ENCODE measurements at places on chromosomes 5 and 9.

DNA sequence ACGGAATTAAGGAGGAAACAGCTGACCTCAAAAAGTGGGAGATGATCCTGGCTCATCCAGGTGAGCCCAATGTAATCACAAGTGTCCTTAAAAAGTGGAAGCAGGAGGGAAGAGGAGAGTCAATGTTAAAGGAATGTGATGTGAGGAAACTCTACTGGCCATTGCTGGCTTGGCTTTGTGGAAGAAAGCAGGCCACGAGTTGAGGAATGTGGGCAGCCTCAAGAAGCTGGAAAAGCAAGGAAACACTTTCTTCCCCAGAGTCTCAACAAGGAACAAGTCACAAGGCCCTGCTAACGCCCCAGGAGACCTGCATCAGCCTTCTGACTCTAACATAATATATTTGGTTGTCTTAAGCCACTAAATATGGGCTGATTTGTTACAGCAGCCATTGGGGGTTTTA lies 252.8 kb downstream of the PSAT1 start:
- no peak overlapping the region for H3K27ac ChIP-seq
- no peak overlapping the region for H3K4me3 ChIP-seq
- DNase-seq: no peak
- no peaks in the 10 kb centered on the region for H3K36me3 ChIP-seq
- H3K27me3 ChIP-seq: no peaks in the 10 kb centered on the region
- no peaks in the 10 kb centered on the region for H3K4me1 ChIP-seq

DNA sequence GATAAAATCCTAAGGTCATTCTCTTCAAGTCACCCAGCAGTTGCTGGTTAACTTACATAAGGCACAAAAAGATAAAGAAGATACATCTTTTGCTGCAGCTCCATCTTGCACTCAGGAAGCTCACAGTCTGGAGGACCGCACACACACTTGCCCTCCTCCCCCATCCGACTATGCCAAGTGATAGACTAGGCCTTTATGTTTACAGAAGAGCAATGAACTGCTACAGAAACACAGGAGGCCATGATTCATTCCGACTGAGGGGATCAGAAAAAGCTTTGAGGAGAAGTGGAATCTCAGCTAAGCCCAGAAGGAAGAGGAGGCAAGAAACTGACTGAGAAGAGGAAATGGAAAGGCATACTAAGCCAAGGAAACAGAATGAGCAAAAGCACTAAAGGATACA lies 17.4 kb downstream of the NRG2 start:
- no peak for DNase-seq
- no peaks in the 10 kb centered on the region for H3K4me1 ChIP-seq
- H3K36me3 ChIP-seq: no peaks in the 10 kb centered on the region
- no peak overlapping the region for H3K27ac ChIP-seq

DNA sequence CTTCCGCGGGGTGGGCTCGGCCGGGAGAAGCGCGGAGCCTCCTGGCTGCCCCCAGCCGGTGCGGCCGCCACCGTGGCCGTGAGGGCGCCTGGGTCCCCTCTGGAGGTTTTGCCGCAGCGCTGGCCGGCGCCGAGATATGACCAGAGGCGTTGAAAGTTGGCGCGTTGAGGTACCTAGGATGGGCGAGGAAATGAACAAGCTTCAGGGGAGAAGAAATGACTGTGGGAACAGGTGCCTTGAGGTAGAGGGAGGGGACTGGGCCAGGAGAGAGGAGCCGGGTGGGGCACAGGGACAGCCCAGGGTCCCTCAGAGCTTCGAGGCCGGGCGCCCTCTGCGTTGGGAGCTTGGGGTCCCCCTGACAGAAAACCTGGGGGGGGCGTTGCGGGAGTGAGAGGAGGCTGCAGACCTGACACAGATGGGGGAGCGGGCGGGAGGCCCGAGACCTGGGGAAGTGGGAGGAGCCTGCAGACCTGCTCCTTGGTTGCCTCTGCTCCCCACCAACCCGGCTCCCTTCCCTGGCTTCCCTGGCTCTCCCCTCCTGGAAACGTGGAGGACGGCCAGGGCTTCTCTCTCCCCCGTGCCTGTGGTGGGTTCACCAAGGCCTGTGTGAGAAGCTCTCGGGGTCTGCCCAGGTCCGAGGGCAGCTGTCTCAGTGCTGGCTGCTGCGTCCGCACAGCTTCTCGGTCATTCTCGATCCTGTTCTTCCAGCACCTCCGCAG lies 14.2 kb downstream of the RABL6 start:
- no peak for DNase-seq
- H3K36me3 ChIP-seq: peaks cover 6% of the 10 kb centered on the region
- peak overlapping the region; percentile 36 for H3K4me3 ChIP-seq
- H3K27me3 ChIP-seq: no peaks in the 10 kb centered on the region
- H3K4me1 ChIP-seq: no peaks in the 10 kb centered on the region
- H3K27ac ChIP-seq: no peak overlapping the region

DNA sequence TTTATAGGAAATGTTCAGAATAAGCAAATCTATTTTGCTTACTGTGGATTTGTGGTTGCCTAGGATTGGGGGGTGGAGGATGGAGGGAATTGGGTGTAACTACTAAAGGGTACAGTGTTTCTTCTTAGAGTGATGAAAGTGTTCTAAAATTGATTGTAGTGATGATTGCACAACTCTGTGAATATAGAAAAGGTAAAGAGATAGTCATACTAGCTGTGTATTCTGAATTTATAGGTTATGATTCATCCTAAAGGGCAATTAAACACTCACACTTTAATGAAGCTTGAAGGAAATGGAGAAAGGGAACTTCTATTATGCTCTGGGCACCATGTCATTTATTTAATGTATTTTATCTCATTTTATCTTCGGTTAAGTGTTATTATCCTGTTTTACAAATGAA lies 9.9 kb downstream of the TXNDC8 start:
- H3K4me3 ChIP-seq: no peak overlapping the region
- H3K27me3 ChIP-seq: no peaks in the 10 kb centered on the region
- H3K4me1 ChIP-seq: no peaks in the 10 kb centered on the region
- H3K27ac ChIP-seq: no peak overlapping the region

GRCh38 chr5:125654392-125654791 lies 768.8 kb upstream of the GRAMD2B start:
- no peaks in the 10 kb centered on the region for H3K36me3 ChIP-seq
- no peak for DNase-seq
- no peak overlapping the region for H3K27ac ChIP-seq
- no peaks in the 10 kb centered on the region for H3K27me3 ChIP-seq
- H3K4me1 ChIP-seq: no peaks in the 10 kb centered on the region

DNA sequence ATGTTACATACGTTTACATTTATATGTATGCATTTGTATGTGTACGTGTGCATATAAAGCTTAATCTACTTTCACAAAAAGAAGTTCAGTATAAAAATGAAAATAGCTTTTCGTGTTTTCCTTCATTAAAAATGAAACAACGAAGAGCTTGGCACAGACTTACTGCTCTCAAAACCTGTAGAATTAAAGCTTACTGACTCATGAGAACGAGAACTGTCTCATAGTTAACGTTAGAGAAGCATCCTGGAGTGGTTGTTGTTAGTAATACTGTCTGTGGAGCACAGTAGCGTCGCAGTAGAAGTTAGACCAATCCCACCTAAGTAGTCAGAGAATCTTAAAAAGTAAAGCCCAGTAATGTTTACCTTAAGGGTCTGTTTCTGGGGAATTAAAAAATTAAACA lies 1.3 kb downstream of the MAT2B start:
- DNase-seq: no peak
- no peaks in the 10 kb centered on the region for H3K27me3 ChIP-seq
- no peaks in the 10 kb centered on the region for H3K36me3 ChIP-seq
- peaks cover 5% of the 10 kb centered on the region for H3K4me1 ChIP-seq

GRCh38 chr5:149382517-149383220 lies 3.6 kb upstream of the IL17B start:
- no peaks in the 10 kb centered on the region for H3K4me1 ChIP-seq
- H3K27me3 ChIP-seq: no peaks in the 10 kb centered on the region
- H3K27ac ChIP-seq: peak overlapping the region; percentile 91
- no peaks in the 10 kb centered on the region for H3K36me3 ChIP-seq

DNA sequence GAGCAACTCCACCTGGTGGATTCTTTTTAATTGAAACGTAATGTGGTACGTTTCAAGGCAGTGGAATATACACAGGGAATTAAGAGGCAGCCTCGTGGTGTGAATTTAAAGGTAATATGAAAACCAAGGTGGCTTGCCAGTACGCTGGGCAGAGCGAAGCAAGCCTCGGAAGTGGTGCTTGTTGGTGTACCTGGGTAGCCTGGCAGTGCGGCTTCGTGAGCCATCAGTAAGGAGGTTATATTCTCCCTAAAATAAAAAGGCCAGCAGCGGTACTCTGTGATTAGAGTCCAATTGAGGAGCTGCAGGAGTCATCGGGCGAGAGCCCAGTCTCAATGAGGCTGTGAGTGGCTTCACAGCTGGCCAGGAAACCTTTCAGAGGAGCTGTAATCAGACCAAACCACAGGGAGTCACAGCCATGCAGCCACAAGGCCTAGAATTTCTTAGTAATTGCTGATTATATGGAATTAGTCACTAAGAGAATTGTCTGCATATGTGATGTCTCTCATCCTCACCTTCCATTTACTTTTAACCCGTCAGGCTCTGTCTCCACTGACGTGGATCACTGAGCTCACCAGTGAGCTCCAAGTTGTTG lies 57.7 kb downstream of the DCP2 start:
- no peak overlapping the region for H3K4me3 ChIP-seq
- H3K4me1 ChIP-seq: no peaks in the 10 kb centered on the region

- H3K27ac ChIP-seq: no peak overlapping the region
- DNase-seq: no peak
- no peaks in the 10 kb centered on the region for H3K4me1 ChIP-seq
Measured at GRCh38 chr9:135490166-135490870, 10.2 kb upstream of the MRPS2 start.

GRCh38 chr5:178429156-178429468 lies 161.1 kb downstream of the COL23A1 start:
- no peaks in the 10 kb centered on the region for H3K36me3 ChIP-seq
- H3K4me3 ChIP-seq: no peak overlapping the region
- peak overlapping the region; percentile 77 for H3K27ac ChIP-seq
- H3K27me3 ChIP-seq: no peaks in the 10 kb centered on the region
- no peak for DNase-seq
